B cell (primary cell): ENCODE measurements at places on chromosomes 3 and 15. TPM values are rescaled to one million over a fixed set of nuclear protein-coding genes. Genes with fewer than 3 reads are reported as not detected.

KBTBD13 gene
- polyA plus RNA-seq = not detected in 2 replicates

FOXB1 gene
- not detected in 2 replicates for polyA plus RNA-seq

COPG1 gene
- 48.9 and 56.0 TPM in 2 replicates for polyA plus RNA-seq

PLSCR4 gene
- not detected in 2 replicates for polyA plus RNA-seq

DIPK2A gene
- polyA plus RNA-seq = 11.0 and 16.3 TPM in 2 replicates

CD80 gene
- polyA plus RNA-seq = 9.3 and 15.0 TPM in 2 replicates

ST8SIA2 gene
- not detected in 2 replicates for polyA plus RNA-seq

CYP19A1 gene
- not detected in 2 replicates for polyA plus RNA-seq

THRB gene
- 1.2 and 1.8 TPM in 2 replicates for polyA plus RNA-seq

CHAC1 gene
- 0.81 and 1.2 TPM in 2 replicates for polyA plus RNA-seq

WDR93 gene
- polyA plus RNA-seq = 0.06 TPM in 1 of 2 replicates, not detected in the other

TRIM42 gene
- not detected in 2 replicates for polyA plus RNA-seq

VWA5B2 gene
- 0.09 and 0.10 TPM in 2 replicates for polyA plus RNA-seq

SH2D7 gene
- not detected in 2 replicates for polyA plus RNA-seq

GRM2 gene
- polyA plus RNA-seq = 2.8 TPM in 2 replicates

DISP2 gene
- polyA plus RNA-seq = 0.13 and 0.43 TPM in 2 replicates

DNAH12 gene
- polyA plus RNA-seq = 0.09 TPM in 1 of 2 replicates, not detected in the other

CCDC80 gene
- under 0.01 TPM in 1 of 2 replicates, not detected in the other for polyA plus RNA-seq

GOLGA6L10 gene
- 0.73 and 2.6 TPM in 2 replicates for polyA plus RNA-seq

MYO9A gene
- 6.2 and 7.1 TPM in 2 replicates for polyA plus RNA-seq

SPINK8 gene
- polyA plus RNA-seq = not detected in 2 replicates

ZNF106 gene
- polyA plus RNA-seq = 10.1 and 10.9 TPM in 2 replicates

DUOXA2 gene
- polyA plus RNA-seq = not detected in 2 replicates

GREM1 gene
- not detected in 2 replicates for polyA plus RNA-seq

PPM1L gene
- polyA plus RNA-seq = 1.1 and 1.4 TPM in 2 replicates

MYL3 gene
- polyA plus RNA-seq = not detected in 2 replicates

PLCH1 gene
- 0.06 TPM in 1 of 2 replicates, not detected in the other for polyA plus RNA-seq

CX3CR1 gene
- polyA plus RNA-seq = 0.16 and 0.26 TPM in 2 replicates

LRRC49 gene
- polyA plus RNA-seq = 0.22 TPM in 1 of 2 replicates, not detected in the other

SLC22A14 gene
- 0.06 TPM in 1 of 2 replicates, not detected in the other for polyA plus RNA-seq

CCR8 gene
- not detected in 2 replicates for polyA plus RNA-seq

CFAP100 gene
- polyA plus RNA-seq = not detected in 2 replicates

CPB1 gene
- not detected in 2 replicates for polyA plus RNA-seq

CRBN gene
- 62.0 and 67.1 TPM in 2 replicates for polyA plus RNA-seq

SLC15A2 gene
- polyA plus RNA-seq = 16.9 and 18.2 TPM in 2 replicates

REC114 gene
- not detected in 2 replicates for polyA plus RNA-seq

MESP2 gene
- polyA plus RNA-seq = 0.19 TPM in 1 of 2 replicates, not detected in the other

TXNRD3 gene
- 0.15 and 0.33 TPM in 2 replicates for polyA plus RNA-seq

SMAD6 gene
- polyA plus RNA-seq = 0.03 TPM in 2 replicates

IQCF5 gene
- not detected in 2 replicates for polyA plus RNA-seq

IL5RA gene
- polyA plus RNA-seq = 0.43 and 2.6 TPM in 2 replicates

PPP2R3A gene
- polyA plus RNA-seq = 0.03 and 0.09 TPM in 2 replicates
